ENCODE measurements at places on chromosomes 13 and 19. TPM values are rescaled to one million over a fixed set of nuclear protein-coding genes. Genes with fewer than 3 reads are reported as not detected.

DNA sequence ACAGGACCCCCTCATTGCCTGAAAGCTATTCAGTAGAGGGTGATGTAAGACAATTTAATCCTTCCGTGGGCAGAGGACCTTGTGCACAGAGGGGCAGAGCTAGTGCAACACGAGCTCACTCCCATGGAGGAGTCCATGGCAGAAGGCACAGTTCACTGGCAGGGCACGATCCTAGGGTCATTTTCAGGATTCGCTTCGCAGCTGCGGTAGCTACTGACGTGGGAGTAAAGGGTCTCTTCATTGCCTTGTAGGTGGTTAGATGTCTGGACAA lies 207.8 kb downstream of the FOXO1 start:
- no peaks in the 10 kb centered on the region for H3K36me3 ChIP-seq
- DNase-seq = no peak
- H3K4me3 ChIP-seq = no peak overlapping the region
- no peak overlapping the region for H3K27ac ChIP-seq
- no peaks in the 10 kb centered on the region for H3K4me1 ChIP-seq

DNA sequence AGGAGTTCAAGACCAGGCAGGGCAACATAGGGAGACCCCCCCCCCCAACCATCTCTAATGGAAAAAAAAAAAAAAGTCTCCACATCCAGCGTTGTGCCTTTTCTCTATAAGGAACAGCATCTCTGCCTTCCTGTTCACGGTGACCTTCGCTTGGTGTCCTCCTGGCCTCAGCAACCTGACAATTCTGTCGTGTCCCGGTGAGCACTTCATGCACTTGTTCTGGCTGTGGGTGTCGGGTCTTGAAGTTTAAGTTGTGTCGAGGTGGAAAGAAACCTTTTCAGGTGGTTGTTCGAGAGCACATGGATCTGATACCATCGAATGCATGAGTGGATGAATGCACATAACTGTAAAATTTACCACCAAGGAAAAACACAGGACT lies 594 bp downstream of the ZNF559 start:
- peak overlapping the region; percentile 71 for H3K4me3 ChIP-seq
- H3K27me3 ChIP-seq = no peaks in the 10 kb centered on the region
- H3K4me1 ChIP-seq = peaks cover 3% of the 10 kb centered on the region
- DNase-seq = no peak

The FUT3 gene
- total RNA-seq = 0.31 TPM

DNA sequence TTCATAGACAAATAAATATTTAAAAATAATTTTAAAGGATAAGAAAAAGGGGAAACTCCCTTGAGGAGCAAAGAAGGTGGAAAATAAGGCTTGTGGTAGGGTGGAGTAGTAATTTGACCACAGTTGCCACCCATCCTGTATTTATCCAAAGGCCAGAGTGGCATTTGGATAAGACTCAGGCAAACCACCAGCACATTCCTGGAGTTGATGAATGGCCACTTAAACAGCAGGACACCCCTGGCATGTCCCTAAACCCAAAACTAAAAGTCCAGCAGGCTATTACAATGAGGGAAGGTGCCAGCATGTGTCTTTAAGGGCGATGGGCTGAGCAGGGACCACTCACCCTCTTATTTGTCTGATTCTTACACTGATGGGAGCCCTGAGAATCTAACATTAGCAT lies 9.8 kb upstream of the FRY start:
- no peak for DNase-seq
- no peaks in the 10 kb centered on the region for H3K36me3 ChIP-seq
- H3K4me3 ChIP-seq = no peak overlapping the region
- no peaks in the 10 kb centered on the region for H3K27me3 ChIP-seq
- no peak overlapping the region for H3K27ac ChIP-seq
- no peaks in the 10 kb centered on the region for H3K4me1 ChIP-seq

GRCh38 chr19:33403221-33403972 lies 29.9 kb downstream of the CEBPG start:
- no peak for DNase-seq
- no peaks in the 10 kb centered on the region for H3K27me3 ChIP-seq
- H3K36me3 ChIP-seq = no peaks in the 10 kb centered on the region
- H3K27ac ChIP-seq = no peak overlapping the region
- H3K4me1 ChIP-seq = 0 out of 2 replicates have a peak, but pooled peaks cover 4% of the 10 kb centered on the region
- no peak overlapping the region for H3K4me3 ChIP-seq

DNA sequence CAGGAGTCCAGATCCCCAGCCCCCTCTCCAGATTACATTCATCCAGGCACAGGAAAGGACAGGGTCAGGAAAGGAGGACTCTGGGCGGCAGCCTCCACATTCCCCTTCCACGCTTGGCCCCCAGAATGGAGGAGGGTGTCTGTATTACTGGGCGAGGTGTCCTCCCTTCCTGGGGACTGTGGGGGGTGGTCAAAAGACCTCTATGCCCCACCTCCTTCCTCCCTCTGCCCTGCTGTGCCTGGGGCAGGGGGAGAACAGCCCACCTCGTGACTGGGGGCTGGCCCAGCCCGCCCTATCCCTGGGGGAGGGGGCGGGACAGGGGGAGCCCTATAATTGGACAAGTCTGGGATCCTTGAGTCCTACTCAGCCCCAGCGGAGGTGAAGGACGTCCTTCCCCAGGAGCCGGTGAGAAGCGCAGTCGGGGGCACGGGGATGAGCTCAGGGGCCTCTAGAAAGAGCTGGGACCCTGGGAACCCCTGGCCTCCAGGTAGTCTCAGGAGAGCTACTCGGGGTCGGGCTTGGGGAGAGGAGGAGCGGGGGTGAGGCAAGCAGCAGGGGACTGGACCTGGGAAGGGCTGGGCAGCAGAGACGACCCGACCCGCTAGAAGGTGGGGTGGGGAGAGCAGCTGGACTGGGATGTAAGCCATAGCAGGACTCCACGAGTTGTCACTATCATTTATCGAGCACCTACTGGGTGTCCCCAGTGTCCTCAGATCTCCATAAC lies at the start of gene APOE:
APOE (plus strand) TSS at position 360 of the 724 bp plus-strand sequence. CDS start 829 bp downstream, outside the sequence.
- peaks cover 4% of the 10 kb centered on the region for H3K36me3 ChIP-seq
- no peak within 1 kb of the TSS for H3K4me3 ChIP-seq
- no peak within 1 kb of the TSS for H3K27ac ChIP-seq
- no peaks in the 10 kb centered on the region for H3K27me3 ChIP-seq

DNA sequence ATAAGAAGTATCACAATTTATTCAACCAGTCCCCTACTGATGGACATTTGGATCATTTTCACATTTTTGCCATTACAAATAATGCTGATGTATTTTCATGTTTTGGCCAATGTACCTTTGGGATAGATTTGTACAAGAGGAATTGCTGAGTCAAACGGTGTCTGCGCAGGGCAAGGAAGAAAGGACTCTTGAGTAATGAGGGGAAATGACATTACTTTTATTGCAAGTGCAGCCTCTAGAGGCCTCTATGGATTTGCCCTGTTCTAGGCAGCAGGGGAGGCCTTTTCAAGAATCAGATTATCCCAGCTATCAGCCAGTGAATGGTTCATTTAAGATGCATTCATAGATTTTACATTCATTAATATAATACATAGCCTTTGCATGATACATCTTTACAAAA lies 32.9 kb upstream of the GTF3A start:
- no peaks in the 10 kb centered on the region for H3K4me1 ChIP-seq
- no peaks in the 10 kb centered on the region for H3K36me3 ChIP-seq
- DNase-seq = no peak
- no peaks in the 10 kb centered on the region for H3K27me3 ChIP-seq
- H3K27ac ChIP-seq = no peak overlapping the region
- no peak overlapping the region for H3K4me3 ChIP-seq

- no peaks in the 10 kb centered on the region for H3K27me3 ChIP-seq
- DNase-seq = no peak
- H3K36me3 ChIP-seq = no peaks in the 10 kb centered on the region
- H3K4me1 ChIP-seq = no peaks in the 10 kb centered on the region
Observed at GRCh38 chr13:43232873-43233265, 209.5 kb downstream of the DNAJC15 start.

The CDKN2D gene
- total RNA-seq = 11.0 TPM

The NCR1 gene
- not detected for total RNA-seq

The EBI3 gene
- 224 TPM for total RNA-seq

DNA sequence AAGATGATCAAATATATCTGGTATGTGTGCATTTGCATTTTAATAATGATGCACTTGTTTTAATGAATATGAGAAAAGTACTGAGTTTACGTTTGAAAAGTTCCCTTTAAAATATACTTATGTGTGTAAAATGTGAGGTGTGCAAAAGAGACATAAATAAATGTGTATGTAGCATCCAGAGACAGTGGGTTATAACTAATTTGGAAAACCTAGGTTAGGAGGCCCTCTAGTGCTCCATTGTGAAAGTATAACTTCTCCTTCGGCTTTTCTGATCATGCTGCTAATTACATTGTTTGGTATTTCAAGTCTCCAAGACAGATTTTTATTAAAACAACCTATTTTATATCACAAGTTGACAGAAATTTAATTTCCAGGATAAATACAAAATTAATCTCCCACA lies 30.1 kb downstream of the SCEL start:
- no peaks in the 10 kb centered on the region for H3K4me1 ChIP-seq
- no peaks in the 10 kb centered on the region for H3K27me3 ChIP-seq
- no peak overlapping the region for H3K4me3 ChIP-seq
- no peaks in the 10 kb centered on the region for H3K36me3 ChIP-seq
- no peak overlapping the region for H3K27ac ChIP-seq

DNA sequence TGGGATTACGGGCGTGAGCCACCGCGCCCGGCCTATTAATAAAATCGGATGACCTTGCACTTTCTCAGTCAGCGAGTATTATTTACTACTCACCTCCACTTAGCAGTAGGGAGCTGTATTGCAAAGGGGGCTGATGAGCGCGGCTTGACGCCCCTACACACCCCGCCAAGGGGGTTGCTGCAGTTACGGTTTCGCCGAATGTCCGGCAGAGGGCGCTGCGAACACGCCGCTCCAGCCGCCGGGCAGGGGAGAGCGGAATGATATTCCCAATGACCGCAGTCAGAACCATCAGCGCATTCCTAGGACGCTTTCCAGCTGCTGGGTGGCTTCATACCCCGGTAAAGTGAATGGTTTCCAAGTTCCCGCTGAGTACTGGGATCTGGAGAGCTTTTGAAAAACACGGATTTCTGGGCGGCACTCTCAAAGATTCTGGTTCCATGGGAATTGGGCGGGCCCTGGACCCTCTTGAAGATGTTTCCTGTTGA lies 30.0 kb upstream of the TPT1 start:
- no peak overlapping the region for H3K27ac ChIP-seq
- no peaks in the 10 kb centered on the region for H3K27me3 ChIP-seq
- no peak overlapping the region for H3K4me3 ChIP-seq

The KLK6 gene
- total RNA-seq = not detected

The MBD3L5 gene
- total RNA-seq = not detected

- no peak overlapping the region for H3K27ac ChIP-seq
- DNase-seq = no peak
- H3K4me1 ChIP-seq = peaks cover 39% of the 10 kb centered on the region
- no peaks in the 10 kb centered on the region for H3K36me3 ChIP-seq
Observed at GRCh38 chr19:45451131-45451849, 16.5 kb upstream of the FOSB start.

The PIP5K1C gene
- total RNA-seq = 19.6 TPM

The YJEFN3 gene
- 5.9 TPM for total RNA-seq

DNA sequence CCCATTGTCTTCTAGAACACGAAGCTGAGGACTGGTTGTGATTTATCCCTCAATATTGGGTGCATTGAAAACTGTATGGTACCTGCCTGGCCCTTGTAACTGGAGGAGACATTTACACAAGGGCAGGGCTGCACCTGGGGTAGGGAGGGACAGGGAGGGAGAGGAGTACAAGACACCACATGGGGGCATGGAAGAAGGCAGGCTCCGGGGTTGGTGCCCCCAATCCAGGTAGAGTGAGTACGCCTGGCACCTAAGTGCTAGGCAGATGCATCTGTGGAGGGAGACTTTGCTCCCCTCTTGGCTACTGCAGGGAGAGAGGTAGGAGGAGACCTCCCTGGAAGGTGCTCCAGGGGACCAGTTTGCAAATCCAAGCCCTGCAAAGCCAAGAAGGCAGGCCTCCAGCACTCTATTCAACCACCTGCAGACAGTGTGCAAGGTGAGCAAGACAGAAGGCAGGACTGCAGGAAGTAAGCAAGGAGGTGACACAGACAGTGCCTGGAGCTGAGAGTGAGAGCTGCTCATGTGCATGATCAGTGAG lies 19.4 kb upstream of the UQCRFS1 start:
- H3K27ac ChIP-seq = no peak overlapping the region
- no peak for DNase-seq
- H3K4me3 ChIP-seq = no peak overlapping the region
- no peaks in the 10 kb centered on the region for H3K4me1 ChIP-seq
- no peaks in the 10 kb centered on the region for H3K36me3 ChIP-seq
- no peaks in the 10 kb centered on the region for H3K27me3 ChIP-seq

The CD79A gene
- 368 TPM for total RNA-seq

DNA sequence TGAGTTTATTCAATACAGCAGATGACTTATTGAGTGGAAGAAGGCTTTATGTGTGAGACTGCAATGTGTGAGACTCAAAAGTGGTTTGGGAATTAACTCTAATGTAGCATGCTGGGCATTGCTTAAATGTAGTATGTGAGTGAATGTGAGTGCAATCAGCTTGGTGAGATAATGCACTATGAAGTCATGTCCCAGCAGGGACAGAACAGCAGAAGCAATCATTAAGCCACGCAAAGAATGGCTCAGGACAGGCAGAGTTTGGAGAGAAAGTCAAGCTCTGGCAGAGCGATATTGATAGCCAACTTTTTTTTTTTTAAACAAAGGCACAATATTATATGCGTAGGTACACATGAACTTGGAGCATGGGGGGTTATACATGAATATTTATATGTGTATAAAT lies 597.7 kb downstream of the GPC6 start:
- no peaks in the 10 kb centered on the region for H3K36me3 ChIP-seq
- no peaks in the 10 kb centered on the region for H3K4me1 ChIP-seq
- H3K4me3 ChIP-seq = no peak overlapping the region
- no peak overlapping the region for H3K27ac ChIP-seq

The ZIC5 gene
- not detected for total RNA-seq

The ARRDC5 gene
- 0.38 TPM for total RNA-seq

DNA sequence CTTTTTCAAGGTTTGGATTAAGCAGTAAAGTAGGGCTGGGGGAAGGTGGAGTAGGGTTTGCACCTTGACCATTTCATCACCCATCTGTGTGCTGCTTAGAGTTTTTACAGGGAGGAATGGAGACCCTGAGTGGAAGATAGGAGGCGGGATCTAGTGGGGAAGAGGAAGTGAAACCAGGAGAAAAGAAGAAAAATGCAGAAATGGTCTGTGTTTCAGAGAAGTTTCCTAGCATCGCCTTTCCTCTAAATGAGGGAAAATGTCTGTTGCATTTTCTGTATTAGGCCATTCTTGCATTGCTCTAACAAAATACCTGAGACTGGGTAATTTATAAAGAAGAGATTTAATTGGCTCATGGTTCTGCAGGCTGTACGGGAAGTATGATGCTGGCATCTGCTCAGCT lies 64.1 kb downstream of the TPT1 start:
- H3K36me3 ChIP-seq = 0 out of 2 replicates have a peak, but pooled peaks cover 4% of the 10 kb centered on the region
- no peaks in the 10 kb centered on the region for H3K27me3 ChIP-seq
- H3K4me1 ChIP-seq = no peaks in the 10 kb centered on the region
- no peak overlapping the region for H3K4me3 ChIP-seq

Measured in GM12878 (cell line).